ENCODE measurements at places on chromosomes 13 and 19. TPM values are rescaled to one million over a fixed set of nuclear protein-coding genes. Genes with fewer than 3 reads are reported as not detected.

FPR3 gene
- not detected for total RNA-seq

CASP14 gene
- not detected for total RNA-seq

ZNF850 gene
- total RNA-seq = 3.1 TPM

SHC2 gene
- 2.7 TPM for total RNA-seq

SRRM5 gene
- total RNA-seq = not detected

CEACAM4 gene
- not detected for total RNA-seq

SERPINE3 gene
- total RNA-seq = under 0.01 TPM

CALR3 gene
- not detected for total RNA-seq

CYP2A7 gene
- total RNA-seq = not detected

MIA gene
- total RNA-seq = 0.62 TPM

ZNF649 gene
- 5.9 TPM for total RNA-seq

PRTN3 gene
- not detected for total RNA-seq

LRG1 gene
- total RNA-seq = not detected

CBY2 gene
- not detected for total RNA-seq

ZNF324B gene
- total RNA-seq = 10.0 TPM

ZGLP1 gene
- 0.22 TPM for total RNA-seq

LILRB5 gene
- not detected for total RNA-seq

ALOX5AP gene
- total RNA-seq = 0.25 TPM

RNF225 gene
- not detected for total RNA-seq

SMIM17 gene
- total RNA-seq = 0.25 TPM

TEX26 gene
- not detected for total RNA-seq

RXFP2 gene
- not detected for total RNA-seq
